ENCODE measurements at places on chromosomes 5 and 9.
A peak's percentile ranks its signal among the peaks of the same experiment; 100 is the strongest.

- no peak for DNase-seq
Observed at GRCh38 chr9:89667726-89668125, 62.9 kb downstream of the GADD45G start.

DNA sequence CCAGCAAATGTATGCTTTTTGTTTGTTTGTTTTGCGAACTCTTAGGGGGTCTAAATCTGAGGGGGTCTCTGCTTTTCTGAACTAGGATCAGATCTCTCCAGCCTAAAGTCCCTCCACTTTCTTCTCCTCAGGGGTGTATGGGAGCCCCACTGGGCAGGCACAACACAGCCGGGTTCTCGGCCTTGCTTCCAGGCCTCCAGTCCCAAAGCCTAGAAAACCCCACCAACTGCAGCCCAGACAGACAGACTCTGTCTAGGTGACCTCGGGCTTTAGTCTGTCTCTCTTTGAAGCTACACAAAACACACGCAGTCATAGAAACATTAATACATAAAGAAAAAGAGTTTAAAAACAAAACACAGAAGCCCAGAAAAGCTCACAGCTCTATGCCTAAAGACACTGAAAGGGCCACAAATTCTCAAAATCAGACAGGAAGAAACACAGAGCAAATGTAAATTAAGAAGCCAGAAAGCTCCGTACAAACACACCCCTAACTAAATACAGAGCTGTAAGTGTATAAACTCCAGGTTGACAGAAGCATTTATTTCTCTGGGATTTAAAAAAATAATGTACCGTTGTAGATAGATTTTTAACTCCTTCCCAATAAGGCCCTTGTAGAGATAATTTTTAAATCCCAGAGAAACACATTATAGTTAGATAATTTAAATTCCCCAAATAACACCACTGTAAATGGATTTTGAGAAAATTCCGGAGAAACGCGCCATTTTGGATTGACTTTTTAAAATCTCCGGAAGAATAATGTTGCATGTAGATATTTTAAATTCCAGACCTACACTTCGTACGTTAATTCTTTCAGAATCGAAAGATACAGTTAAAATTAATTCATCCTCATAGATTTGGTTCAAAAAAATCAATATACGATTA, 2.0 kb downstream of the PITX1 start:
- DNase-seq, result no peak

DNA sequence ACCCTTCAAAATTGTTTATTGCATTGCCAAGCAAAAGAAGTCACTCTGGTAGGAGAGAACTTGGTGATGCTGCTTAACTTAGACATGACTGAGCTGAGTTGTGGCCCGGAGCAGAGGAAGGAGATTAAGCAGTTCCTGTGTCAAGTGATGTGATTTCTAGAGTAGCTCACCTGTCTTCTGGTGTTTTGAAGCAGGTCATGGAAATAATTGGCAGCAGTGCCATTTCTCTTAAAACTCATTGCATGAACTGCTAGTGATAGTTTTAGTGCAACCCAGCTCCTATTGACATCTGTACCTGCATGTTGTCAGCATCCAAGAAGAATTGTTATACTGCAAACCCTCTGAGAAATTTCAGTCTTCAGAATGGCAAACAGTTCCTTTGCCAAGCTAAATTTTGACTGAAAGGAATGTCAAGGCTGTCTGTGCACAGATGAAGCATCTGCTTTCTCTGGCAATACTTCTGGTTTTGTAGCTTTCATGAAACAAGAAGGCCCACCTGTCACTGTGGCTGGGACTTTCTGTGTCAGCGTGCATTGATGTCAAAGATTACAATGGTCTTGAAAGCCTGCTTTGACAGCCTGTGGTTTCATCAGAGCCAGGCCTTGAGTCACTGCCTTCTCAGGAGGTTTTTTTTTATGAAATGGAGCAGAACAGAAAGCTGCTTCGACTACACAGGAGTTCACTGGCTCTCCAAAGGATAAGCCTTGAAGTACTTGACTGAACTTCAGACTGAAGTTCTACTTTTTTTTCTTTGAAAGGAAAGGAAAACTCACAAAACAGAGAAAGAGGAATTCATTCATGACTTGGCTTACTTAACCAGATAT, 90.6 kb downstream of the RALGPS1 start:
- no peak for DNase-seq

- DNase-seq, result no peak
Observed at GRCh38 chr9:89731262-89732182, 126.7 kb downstream of the GADD45G start.

DNA sequence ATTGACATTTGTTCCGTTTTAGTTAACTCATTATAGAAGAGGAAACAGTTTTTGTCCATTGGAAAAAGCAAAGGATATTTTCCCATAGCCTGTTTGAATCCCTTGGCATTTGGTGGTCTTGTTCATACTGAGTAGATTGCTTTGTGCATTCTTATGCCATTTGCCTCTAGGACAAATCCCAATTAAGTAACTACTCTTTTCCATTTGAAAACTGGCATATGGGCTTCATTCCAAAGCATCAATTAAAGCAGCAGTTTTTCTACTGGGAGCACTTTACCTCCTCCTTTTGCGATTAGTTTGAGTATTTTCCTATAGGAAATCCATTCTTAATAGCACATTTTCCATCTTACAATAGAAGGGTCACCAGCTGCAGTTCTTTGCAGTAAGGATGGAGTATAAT, 31.2 kb downstream of the GPR21 start:
- DNase-seq, result no peak

DNA sequence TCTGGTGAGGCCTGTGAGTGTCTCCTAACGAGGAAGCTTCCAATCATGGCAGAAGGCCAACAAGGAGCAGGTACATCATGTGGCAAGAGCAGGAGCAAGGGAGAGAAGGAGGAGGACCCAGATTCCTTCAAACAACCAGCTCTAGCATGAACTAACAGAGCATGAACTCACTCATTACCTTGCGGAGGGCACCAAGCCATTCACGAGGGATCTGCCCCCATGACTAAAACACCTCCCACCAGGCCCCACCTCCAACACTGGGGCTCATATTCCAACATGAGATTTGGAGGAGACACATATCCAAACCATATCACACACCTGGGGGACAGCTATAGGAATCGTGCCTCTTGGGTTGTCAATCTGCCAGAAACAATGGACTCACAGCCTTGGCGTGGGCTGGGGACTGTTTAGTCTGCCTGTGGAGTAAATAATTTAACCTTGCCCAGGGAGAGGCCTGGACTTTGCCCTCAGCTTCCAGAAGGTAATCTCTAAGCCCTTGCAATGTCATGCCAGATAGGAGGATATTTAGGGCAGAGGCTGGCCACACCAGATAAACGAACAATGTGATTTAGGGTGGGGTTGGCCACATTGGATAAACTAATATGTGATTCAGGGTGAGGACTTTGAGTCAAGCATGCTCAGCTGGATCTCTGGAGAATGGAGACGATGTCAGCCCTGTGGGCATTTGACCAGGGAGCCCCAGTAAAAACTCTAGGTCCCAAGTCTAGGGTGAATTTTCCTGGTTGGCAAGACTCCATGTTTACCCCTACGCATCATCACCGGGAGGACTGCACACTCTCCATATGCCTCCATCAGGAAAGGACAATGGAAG, 13.6 kb upstream of the VDAC1 start:
- DNase-seq, result no peak

DNA sequence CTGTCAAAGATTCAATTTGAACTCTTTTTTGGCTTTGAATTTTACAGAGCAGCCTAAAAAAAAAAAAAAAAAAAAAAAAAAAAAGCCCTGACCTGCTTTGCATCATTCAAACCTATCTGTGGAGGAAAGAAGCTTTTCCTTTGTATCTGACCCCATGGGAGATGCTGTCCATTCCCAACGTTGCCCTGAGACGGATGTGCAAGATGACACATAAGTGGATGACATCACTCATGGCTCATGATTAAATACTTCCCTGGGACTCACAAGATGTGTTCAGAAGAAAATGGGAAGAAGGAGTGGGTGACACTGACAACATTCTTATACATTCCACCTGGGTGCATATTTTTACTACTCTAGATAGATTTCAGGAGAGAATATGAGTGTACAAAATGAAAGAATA, 245.7 kb upstream of the ELAVL2 start:
- no peak for DNase-seq

GRCh38 chr5:178548746-178549145, 41.4 kb downstream of the COL23A1 start:
- no peak for DNase-seq

- DNase-seq, result no peak
Observed at GRCh38 chr9:20119566-20119965, 330.7 kb upstream of the SLC24A2 start.

- DNase-seq, result no peak
Observed at GRCh38 chr5:5764246-5764645, 341.8 kb downstream of the ICE1 start.

GRCh38 chr5:38680094-38680825, 123.8 kb upstream of the LIFR start:
- DNase-seq, result no peak

GRCh38 chr5:1109542-1110306, 2.1 kb downstream of the SLC12A7 start:
- no peak for DNase-seq

DNA sequence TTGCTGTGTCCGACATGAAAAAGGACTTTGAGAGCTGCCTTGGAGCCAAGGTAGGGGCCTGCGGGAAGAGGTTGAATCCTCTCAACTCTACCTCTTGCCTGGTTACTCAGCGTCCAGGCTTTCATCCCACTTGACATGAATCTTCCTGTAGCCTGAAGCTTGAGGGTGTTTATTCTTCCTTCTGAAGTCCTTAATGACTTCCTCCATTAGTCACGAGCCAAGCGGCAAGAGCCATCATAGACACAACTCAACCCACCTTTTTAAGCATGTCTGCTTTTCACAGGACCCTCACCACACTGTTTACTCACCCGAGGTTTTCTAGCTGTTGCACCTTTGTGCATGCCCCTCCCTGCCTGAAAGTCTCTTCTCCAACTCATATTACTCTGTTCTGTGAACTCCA, 40.2 kb downstream of the ACO1 start:
- no peak for DNase-seq

DNA sequence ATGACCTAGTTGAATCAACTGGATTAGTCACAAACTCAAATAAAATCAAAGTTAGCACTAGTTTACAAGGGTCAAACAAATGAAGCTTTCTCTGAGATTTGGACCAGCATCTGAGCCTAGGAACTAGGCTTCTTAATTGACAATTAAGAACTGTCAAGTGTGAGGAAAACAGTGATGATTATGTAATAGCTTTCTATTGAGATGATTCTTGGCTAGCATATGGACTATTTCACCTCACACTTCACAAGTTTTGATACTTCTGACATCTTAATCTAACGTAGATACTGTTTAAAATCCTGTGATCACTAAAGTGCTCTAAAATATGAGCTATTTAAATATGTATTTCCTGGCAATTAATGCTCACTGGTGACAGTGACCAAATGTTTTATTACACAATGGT, 542.9 kb downstream of the EFNA5 start:
- no peak for DNase-seq

DNA sequence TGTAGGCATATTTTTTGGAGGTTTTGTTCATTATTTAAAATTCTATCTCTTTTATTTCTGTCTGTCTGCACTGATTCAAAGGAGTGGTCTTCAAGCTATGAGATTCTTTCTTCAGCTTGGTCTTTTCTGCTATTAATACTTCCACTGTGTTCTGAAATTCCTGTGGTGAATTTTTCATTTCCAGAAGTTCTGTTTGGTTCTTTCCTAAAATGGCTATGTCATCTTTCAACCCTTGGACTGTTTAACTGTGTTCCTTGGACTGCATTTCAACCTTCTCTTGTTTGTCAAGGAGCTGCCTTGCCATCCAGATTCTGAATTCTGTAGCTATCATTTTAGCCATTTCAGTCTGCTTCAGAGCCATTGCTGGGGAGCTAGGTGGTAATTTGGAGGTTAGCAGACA, 76.3 kb downstream of the CERT1 start:
- DNase-seq, result no peak

GRCh38 chr9:81559197-81559596, 130.2 kb downstream of the TLE1 start:
- DNase-seq, result no peak

GRCh38 chr5:74422671-74423070, 217.9 kb downstream of the ENC1 start:
- no peak for DNase-seq

DNA sequence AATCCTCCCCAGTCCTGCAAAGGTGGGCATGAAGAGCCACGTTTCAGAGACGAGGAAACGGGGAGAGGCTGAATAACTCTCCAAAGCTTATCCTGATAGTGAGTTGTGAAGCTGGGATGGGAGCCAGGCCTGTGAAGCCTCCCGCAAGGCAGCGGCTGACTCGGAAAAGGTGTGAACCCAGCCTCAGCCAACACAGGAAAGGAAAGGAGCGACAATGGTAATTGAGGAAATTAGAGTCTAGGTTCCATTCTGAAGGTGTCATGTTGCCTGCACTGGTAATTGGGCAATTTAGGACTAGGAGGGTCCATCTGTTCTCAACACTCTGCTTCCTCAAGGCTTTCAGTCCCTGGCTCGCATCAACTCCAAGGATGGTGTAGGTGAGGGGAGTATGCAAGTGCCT, 83.4 kb downstream of the LIFR start:
- peak; percentile 84 for DNase-seq

DNA sequence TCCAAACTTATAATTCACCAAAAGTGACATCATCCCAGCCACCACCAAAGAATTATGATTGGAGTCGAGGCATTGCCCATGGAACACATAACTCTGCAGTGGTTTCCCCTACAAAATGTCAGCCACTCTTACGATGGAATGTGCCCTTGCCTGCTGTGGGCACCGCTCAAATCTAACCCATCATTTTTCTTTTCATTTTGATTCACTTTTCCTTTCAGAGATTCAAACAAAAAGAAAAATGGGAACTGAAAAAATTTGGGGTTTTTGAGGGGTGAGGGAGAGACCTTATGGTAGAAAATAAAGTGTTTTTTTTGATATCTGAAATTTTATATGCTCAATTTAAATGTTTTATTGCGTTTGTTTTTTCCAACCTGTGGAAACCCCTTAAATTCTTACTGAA, 28.1 kb downstream of the SMARCA2 start:
- DNase-seq, result no peak

DNA sequence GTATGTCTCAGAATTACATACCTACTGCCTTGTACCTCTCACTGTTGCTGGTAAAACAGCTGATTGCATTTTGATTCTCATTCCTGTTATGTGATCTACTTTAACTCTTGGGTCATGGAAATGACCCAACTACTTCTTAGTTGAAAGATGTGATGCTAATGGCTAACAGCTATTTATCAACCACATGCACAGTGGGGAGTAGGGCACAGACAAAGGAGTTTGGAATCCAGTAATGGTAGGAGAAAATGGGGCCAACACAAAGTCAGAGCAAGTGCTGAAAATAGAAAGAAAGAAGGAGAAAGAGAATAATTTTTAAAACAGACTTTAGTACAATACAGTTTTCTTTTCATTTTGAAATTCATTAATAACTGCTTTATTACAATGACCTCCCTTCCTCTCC, 241.0 kb downstream of the PTPRD start:
- DNase-seq, result no peak
